ENCODE measurements at places on chromosomes 7 and 10.

GRCh38 chr7:36130236-36130945 is 22.7 kb upstream of the EEPD1 start:
- no peak for DNase-seq

DNA sequence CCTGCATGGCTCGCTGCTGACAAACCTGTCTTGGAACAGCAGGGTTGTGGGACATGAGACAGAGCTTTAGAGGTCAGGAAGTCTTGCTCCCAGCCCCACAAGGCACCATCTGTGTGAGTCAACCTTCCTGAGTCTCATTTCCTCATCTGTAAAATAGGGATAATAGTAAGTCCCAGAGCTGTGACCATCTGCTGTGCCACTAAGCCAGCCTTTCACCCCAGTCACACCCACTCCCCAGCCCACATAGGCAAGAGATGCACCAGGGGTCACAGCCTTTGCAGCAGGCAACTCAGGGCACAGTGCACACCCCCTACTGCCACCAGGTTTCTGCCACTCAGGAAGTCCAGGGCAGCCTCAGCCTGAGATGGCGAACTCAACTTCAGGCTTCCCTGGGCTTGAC is 29.4 kb upstream of the CDH23 start:
- DNase-seq: no peak

GRCh38 chr10:44385026-44385695 is at the start of gene CXCL12:
Gene CXCL12, minus strand, starts transcription at chr10:44385097. Its CDS starts 92 bp downstream, at chr10:44385005.
- no peak for DNase-seq

DNA sequence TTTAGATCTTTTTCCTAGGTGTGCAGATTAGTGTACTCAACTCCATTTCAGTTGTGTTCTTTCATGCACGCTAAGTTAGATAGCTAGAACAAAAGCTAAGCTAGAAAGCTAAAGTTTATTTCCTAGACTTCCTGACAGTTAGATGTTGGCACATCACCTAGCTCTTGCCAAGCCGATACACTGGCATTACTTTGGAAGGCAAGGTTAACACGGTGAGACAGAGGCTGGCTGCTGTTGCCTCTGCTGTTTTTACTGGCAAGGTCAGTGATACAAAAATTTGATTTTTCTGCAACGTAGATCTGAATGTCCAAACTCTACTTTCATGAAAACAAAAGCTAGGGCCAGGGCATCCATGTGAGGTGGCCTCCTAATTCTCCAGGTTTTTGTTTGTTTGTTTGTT is 203.4 kb downstream of the IMMP2L start:
- DNase-seq: no peak

DNA sequence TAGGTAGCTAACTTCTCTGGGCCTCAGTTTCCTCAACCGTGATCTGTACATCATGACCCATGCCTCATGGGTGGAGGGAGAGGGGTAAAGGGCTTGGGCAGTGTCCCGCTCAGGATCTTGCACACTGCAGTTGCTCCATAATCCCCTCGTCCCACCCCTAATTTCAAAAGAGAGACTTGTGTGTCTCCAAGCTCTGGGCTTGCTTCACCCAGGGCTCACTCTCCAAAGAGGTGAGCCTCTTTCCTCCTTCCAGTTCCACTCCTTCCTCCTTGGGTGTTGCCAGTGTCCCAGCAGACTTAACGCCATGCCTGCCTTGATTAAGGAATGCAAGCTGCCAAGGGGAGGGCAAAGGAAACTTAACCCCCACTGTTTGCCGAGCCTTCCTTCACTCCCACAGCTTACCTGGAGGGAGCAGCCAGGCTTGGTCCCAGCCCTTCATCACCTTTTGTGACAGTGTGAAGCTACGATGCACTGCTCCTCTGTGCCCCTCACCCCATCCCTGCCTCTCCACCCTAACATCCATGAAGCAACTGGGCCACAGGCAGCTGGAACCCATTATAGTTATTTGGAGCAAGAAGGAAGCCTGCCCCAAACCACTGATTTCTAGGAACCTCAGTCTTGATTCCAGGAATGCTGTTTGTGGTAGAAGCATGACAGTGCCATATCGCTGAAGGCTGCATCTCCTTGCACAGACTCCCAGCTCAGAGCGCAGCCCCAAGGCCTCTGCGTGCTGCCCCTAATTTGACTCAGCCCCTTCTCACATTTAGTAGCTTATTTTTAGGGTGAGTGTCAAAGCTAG is 363.3 kb downstream of the TNS3 start:
- no peak for DNase-seq

GRCh38 chr10:132631338-132631735 is 93.8 kb downstream of the INPP5A start:
- no peak for DNase-seq

GRCh38 chr10:3131098-3131497 is 41.5 kb downstream of the PITRM1 start:
- no peak for DNase-seq

GRCh38 chr10:45278860-45279498 is 36.4 kb downstream of the OR13A1 start:
- no peak for DNase-seq

- no peak for DNase-seq
Observed at GRCh38 chr7:14604606-14605005, 297.9 kb downstream of the DGKB start.

DNA sequence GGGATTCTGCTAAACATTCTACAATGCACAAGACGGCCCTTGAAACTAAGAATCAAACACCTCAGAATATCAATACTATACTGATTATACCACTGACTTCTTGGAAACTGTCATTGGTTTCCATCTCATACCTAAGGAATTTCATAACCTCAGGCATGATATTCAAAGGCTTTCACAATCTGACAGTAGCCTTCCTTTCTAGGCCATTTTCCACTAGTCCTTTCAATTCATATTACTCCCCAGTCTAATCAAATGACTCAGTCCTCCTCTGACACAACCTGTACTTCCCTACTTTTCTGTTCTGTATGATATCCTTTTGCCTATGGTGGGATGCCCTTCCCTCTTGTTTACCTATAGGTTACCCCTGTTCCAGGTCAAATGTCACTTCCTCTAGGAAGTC is 48.3 kb downstream of the CSTF2T start:
- no peak for DNase-seq

DNA sequence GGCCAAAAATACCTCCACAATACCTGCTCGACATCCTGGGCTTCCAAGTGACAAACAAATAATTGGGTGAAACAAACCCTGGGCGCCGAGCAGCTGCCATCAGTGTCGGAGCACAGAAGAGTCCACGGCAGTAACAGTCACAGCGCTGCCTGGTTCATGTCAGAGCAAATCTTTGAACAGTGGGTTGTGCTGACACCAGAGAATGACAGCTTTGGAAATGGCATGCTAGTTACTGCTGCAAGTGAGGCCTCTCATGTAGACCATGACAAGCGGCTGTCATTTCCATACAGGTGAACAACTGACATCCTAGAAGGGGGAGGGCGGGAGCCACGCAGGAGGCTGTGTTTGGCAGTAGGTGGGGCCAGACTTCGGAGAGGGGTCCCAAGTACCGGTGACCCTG is 420.5 kb upstream of the GALNT17 start:
- no peak for DNase-seq

DNA sequence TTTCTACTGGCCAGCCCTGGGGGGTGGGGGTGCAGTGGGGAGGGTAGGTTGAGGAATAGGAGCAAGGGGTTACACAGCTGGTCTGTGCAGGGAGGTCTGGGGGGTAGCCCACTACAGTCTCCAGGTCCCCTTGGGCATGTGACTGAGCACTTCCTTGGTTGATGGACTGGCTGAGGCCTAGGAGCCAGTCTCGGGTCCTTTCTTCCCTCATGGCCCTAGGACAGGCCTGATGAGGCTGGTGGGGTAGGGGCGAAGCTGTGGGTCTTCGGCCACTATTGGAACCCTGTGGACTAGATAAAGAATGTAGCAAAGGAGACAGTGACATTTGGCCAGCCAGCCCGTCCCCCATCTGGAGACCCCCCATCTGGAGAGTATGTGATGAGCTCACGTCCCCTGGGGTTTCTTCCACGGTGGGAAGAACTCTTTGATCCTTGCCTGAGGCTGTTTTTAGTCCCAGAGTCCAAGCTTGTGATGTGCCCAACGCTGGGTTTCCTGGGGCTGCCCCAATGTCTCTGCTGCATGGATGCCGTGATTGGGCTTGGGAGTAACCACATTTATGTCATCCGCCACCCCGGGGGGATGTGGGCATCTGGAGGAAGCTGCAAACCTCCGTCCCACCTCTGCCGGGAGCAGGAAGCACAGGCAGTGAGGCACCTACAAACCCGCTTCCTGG is 20.7 kb downstream of the FAM241B start:
- no peak for DNase-seq

GRCh38 chr7:66556549-66557213 is 72.0 kb upstream of the KCTD7 start:
- no peak for DNase-seq

GRCh38 chr7:2169923-2170575 is 62.7 kb downstream of the MAD1L1 start:
- no peak for DNase-seq

DNA sequence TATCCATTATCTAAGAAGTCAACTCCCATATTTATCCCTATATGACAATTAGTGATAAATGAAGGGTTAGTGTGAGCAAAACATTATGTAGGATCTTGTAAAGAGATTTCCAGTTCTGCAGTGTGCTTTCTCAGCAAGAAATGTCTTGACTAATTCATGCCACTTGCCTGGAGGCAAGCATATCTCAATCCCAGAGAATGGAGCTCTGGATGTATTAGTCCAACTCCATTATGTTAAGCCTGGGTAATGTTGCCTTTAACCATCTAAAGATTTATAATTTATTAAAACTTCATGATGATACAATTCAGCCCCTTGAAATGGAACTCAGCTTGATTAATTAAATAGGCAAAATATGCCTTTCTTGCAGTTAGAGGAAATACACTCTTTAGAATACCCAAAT is 1079.9 kb upstream of the LRRTM3 start:
- DNase-seq: no peak

DNA sequence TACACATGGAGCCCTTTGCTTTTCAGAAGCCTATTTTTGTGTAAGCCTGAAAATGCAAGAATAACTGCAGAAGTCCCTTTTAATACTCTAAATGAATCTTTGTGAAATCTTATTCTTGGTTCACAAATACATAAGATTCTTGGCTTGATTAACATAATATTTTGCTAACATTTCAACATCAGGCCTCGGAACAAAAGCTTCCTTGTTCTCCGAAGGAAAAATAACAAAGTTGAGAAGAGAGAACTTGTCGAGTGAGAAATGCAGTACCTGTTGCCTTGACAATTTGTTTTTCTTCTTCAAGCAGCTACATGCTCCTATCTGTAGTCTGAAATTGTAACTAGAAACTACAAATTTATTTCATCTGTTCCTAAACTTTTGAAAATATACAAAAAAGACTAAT is 8.5 kb downstream of the NT5C2 start:
- DNase-seq: no peak

All from stimulated activated CD8-positive, alpha-beta memory T cell treated with anti-CD3 and anti-CD28 coated beads, Interleukin-4, amount 100 ng/mL, for 1 hour (primary cell).